ENCODE measurements at places on chromosomes 4 and X.

DNA sequence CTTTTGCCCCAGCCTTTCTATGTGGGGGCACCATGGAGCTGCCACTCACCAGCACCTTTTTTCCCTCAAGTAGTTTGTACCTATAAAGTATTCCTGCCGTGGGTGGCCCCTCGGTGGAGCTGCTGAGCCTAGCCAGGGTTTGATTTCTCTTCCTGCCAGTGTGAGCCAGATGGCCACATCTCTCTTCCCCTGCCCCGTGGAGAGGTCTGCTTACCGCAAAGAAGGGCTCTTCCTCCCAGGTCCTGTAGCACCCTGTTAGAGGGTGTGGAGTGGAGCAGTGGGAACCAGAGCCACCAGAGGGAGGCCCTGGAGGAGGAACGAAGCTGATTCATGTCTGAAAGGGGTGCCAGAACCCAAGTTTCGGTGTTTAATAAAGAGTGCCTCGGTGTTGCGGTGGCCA is 95.4 kb downstream of the PTTG2 start:
- DNase-seq, result no peak

DNA sequence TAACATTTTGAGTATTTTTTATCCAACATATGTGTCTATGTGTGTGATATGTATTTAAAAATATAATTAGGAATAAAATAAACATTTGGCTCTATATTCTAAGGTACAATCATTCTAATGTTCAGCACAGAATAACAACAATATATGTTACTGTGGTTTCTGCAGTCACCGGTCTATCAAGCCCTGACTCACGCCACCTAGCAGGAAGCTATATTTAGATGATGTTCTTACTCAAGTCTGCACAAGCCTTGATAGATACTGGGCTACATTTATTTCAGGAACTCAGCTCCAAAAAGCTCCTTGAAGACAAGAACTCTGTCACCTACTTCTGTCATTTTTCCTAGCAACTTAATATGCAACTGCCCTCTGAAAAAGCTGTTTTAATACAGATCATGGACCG is 152.0 kb upstream of the FTHL17 start:
- peak; percentile 12 for DNase-seq

GRCh38 chrX:70044541-70045245 is 5.0 kb downstream of the AWAT2 start:
- no peak for DNase-seq

DNA sequence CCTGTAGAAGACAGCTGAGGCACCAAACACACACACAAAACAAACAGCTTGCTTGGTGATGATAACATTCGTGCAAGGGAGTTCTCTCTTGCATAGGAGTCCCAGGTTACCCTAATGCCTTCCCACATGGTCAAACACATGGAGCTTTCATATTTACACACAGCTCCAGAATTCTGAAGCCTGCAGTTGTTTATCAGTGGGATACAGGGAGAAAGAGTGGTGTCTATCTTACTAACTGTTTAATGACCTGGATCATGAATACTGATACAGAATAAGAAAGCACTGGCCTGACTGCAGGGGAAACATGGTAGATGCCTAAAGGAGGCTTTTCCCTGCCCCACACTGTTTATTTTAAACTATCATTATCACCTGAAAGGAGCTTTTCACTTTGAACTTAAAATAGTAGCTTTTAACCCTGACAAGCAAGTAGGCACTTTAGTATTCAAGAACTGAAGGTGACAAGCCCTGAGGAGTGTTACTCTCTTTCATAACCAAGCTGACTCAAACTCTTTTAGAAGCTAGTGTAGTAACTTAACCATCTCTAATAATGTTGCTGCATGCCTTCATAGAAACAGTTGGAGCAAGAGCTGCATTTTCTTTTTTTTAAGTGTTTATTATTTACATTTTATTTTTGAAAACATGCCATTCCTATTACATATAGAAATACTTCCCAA is 15.6 kb downstream of the TET2 start:
- DNase-seq, result no peak

DNA sequence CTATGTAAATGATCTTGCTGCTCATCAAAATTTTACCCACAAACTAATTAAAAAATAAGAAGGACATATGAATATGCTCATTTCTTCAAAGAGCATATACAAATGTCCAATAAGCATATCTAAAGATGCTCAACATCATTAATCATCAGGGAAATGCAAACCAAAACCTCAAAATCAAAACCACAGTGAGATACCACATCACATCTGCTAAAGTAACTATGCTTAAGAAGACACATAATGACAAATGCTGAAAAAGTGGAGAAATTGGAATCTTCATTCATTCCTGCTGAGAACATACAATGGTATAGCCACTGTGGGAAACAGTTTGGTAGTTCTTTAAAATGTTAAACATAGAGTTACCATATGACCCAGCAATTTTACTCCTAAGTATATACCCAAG is 81.9 kb downstream of the AFF2 start:
- DNase-seq, result no peak

- no peak for DNase-seq
Observed at GRCh38 chr4:37892641-37893040, 1.8 kb downstream of the TBC1D1 start.

DNA sequence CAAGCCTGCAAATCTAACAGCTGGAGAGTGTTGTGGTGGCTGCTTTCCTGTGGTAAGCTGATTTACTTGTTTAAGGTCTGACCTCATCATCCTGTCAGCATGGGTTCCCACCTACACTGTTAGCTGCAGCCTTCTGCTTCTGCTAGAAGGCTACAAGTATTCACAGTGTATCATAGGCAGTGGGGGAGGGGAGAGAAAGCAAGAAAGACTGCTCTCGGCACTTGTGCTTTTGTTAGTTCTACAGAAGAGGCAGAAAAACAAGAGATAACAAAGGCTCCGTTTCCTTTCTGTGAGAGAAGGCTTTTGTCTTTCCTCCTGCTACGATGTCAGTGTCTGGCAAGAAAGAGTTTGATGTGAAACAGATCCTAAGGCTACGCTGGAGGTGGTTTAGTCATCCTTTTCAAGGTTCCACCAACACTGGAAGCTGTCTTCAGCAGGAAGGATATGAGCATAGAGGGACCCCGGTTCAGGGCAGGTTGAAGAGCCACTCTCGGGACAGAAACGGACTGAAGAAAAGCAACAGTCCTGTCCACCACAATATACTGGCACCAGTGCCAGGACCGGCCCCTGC is at the start of gene KLHL4:
Gene KLHL4, plus strand, starts transcription at position 232 of the 571 bp plus-strand sequence. Its CDS starts 92 bp downstream, at position 324.
- DNase-seq, result no peak

- DNase-seq, result peak; percentile 47
Observed at GRCh38 chr4:78585633-78586032, 34.1 kb downstream of the ANXA3 start.

DNA sequence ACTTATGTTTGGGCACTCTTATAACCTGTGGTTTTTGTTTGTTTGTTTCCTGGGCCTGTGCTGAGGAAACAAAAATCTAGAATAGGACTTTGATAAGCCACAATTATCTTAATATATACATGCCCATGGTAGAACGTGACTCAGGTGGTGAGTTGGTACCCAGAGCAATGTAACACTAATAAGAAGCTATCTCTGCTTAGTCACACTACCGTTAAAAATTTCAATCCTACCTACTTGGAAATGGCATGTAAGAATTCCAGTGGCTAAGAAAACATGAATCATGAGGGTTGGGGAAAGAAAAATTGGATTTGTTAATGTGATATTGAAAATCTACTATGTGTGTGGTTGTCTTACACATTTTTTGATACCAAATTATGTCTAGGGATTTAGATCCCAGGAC is 30.5 kb upstream of the ADGRG2 start:
- DNase-seq, result no peak

- DNase-seq, result no peak
Observed at GRCh38 chr4:27595571-27596360, 735.1 kb downstream of the STIM2 start.

DNA sequence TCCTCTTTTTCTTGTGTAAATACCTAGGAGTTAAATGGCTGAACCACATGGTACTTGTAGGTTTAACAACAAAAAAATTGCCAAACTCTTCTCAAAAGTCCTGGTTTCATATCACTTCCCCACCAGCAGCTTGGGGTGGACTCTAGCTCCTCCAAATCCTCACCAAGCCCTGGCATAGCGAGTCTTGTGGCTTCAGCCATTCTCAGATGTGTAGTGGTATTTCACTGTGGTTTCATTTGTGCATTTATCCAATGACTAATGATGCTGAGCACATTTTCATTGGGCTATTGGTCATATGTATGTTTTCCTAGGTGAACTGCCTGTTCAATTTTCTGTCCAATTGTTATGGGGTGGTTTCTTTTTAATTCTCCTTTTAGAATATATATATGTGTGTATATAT is 249.3 kb downstream of the NLGN4X start:
- DNase-seq, result no peak

GRCh38 chrX:739611-740010 is 109.0 kb downstream of the SHOX start:
- no peak for DNase-seq

DNA sequence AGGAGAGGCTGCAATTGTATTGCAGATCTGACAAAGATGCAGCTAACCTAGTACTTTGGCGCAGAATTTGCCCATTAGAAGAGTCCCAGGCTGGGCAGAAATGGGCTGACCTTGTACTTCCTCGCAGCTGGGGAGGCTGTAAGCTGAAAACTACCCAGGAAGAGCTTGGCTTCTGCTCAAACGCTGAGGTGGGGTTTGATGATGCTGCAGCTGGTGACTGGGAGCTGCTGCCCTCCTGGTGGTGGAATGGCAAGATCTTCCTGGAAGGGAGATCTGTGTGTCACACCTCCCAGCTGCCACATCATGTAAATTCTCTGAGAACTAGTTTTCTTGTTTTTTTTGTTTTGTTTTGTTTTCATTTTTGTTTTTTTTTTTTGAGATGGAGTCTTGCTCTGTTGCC is 17.4 kb downstream of the CCNG2 start:
- DNase-seq, result no peak

- DNase-seq, result no peak
Observed at GRCh38 chr4:83266689-83267088, 17.9 kb downstream of the COQ2 start.

GRCh38 chr4:154208424-154208823 is 283.2 kb downstream of the DCHS2 start:
- DNase-seq, result no peak

- DNase-seq, result no peak
Observed at GRCh38 chrX:40066700-40067099, 31.1 kb downstream of the BCOR start.

DNA sequence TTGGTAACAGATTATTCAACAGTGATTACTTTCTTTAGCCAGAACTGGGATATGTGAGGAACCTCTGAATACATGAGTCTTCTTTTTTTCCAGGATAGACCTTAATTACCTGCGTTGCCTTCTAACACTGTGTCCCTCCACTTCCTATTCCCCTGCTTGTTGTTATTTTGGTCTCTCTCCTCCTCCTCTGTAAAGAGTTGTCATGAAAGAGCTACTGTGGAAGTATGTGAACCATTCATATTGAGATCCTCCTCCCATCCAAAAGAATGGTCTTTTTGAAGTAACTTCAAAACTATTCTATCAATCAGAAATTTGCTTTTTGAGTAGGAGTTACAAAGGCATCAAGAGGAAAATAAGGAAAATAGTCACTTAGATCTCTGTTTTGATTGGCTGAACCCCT is 420.0 kb upstream of the TENM3 start:
- no peak for DNase-seq

DNA sequence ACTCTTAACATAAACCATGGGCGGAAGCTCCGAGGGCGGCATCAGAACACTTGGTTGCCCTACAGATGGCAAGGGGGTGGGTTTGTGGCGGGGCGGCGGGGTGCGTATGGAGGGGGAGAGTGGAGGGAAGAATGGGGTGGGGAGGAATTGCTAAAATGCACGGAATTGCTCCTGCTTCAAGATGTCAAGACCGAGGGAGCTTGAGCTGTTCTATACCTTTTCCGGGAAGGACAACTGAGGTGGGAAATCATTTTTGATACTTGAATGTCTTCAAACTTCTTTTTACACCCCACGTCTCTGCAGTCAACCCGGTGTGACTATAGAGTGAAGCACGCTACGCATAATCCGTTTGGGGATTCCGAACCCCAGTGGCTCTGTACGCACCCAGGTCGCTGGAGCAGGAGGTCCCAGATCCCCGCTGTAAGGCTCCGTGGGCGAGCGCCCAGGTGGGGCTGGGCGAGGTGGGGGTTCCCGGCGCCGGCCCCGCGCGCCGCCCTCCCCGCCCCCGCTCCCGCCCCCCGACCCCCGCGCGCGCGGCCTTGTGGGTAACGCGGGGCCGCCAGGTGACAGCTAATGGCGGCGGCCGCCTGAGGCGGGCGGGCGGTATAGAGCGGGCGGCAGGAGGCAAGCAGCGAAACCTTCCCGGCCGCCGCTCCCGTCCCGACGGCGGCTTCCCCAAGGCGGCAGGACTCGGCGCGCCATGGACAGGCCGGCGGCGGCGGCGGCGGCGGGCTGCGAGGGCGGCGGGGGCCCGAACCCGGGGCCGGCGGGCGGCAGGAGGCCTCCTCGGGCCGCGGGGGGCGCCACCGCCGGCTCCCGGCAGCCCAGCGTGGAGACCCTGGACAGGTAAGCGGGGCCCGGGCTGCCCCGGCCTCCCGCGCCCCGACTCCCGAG is at the start of gene MTMR1:
Gene MTMR1, plus strand, starts transcription at position 566 of the 894 bp plus-strand sequence. Its CDS starts 135 bp downstream, at position 701.
- peak; percentile 46 for DNase-seq

DNA sequence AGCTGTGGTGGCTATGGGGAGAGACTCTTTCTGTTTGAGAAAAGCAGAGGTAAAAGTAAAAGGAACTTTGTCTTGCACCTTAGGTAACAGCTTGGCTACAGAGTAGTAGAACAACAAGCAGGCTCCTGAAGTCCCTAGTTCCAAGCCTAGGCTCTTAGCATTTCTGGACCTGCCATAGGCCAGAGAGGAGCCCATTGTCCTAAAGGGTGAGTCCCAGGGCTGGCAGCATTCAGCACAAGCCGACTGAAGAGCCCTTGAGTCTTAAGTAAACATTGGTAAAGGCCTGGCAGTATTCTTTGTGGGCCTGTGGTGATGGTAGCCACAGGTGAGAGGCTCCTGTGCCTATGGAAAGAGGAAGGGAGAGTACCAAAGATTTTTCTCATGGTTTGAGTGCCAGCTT is 38.2 kb downstream of the CSN3 start:
- no peak for DNase-seq

DNA sequence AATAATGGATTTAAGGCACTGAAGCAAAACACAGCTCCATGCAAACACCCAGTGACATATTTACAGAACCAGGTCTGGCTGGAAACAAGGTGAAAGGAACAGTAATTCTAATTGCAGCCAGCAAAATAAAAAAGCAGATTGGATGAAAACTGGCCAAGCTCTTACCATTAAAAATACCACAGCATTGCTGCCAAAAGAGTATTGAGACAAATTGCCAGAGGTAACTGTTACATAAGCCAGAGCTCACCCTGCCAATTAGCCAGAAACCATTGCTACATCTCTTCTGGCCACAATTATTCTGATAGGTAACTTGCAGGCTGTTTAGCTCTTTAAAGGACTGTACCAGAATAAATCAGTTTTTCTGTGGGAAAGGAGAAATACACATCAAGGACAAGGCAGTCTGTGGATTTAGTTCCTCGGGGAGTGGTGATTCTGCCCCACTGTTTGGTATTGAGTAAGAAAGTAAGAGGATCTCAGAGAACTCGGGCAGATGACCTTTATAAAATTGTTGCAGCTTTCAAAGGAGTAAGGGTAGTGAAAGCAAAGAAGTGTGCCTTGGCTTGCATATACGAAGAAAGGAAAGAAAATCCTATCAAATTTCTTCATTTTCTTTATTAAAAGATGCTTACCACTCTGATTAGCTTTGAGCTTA is 369.5 kb downstream of the PPP3CA start:
- DNase-seq, result no peak

Measured in AG08396 (cell line).